ENCODE measurements at places on chromosomes 7 and 10. TPM values are rescaled to one million over a fixed set of nuclear protein-coding genes. Genes with fewer than 3 reads are reported as not detected.
A peak's percentile ranks its signal among the peaks of the same experiment; 100 is the strongest.

The WIPF3 gene
- total RNA-seq, result 20.8 TPM

- DNase-seq, result no peak
Observed at GRCh38 chr7:77796960-77797359, 1.3 kb downstream of the TMEM60 start.

GRCh38 chr7:49527182-49527581 is 246.3 kb upstream of the VWC2 start:
- DNase-seq, result no peak

- DNase-seq, result no peak
Observed at GRCh38 chr7:26081638-26082037, 70.4 kb upstream of the NFE2L3 start.

DNA sequence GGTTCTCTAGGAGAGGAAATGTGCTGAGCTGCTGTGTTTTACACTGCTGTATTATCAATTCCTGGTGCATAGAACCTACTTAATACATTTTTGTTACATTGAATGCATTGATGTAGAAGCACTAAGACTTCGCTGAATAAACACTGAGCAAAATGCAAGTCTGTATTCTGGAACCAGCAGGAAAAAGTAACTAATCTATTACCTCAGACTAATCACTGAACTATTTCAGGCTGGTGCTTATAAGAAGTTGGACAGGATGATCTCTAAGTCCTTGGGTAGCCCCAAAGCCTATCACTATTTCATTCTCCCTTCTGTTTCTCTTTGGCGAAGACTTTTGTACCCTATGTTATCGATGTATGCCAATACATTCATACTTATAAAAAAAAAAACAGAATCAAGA is 87.2 kb upstream of the LRRTM3 start:
- DNase-seq, result no peak

GRCh38 chr10:69738071-69738470 is 63.6 kb upstream of the COL13A1 start:
- DNase-seq, result peak; percentile 43

- peak; percentile 59 for DNase-seq
Observed at GRCh38 chr7:73907554-73908122, 46.7 kb downstream of the TMEM270 start.

The TAS2R5 gene
- total RNA-seq, result 0.90 TPM

- DNase-seq, result no peak
Observed at GRCh38 chr7:135801045-135801693, 52.6 kb upstream of the FAM180A start.

DNA sequence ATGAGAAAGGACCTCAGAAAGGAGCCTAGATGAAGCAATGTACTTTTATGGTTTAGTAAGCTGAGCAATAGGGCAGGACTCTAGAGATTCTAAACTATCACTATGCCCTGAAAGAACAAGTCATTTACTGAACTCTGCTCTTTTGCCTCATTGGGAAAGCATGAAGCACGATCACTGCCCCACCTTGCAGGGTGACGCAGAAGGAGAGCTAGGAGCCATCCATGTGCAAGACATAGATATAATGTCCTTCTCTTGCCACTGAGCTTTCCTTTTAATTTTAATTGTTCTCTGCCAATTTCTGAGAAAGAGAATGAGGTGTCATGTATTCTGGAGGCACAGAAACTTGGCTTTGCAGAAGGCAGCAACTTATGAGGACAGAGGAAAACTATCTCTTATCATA is 108.3 kb downstream of the SORCS1 start:
- DNase-seq, result no peak

The CPED1 gene
- total RNA-seq, result 99.6 TPM

GRCh38 chr7:72098807-72099580 is 313.1 kb downstream of the CALN1 start:
- no peak for DNase-seq

The PARP12 gene
- 35.3 TPM for total RNA-seq

The TMEM140 gene
- 12.2 TPM for total RNA-seq

DNA sequence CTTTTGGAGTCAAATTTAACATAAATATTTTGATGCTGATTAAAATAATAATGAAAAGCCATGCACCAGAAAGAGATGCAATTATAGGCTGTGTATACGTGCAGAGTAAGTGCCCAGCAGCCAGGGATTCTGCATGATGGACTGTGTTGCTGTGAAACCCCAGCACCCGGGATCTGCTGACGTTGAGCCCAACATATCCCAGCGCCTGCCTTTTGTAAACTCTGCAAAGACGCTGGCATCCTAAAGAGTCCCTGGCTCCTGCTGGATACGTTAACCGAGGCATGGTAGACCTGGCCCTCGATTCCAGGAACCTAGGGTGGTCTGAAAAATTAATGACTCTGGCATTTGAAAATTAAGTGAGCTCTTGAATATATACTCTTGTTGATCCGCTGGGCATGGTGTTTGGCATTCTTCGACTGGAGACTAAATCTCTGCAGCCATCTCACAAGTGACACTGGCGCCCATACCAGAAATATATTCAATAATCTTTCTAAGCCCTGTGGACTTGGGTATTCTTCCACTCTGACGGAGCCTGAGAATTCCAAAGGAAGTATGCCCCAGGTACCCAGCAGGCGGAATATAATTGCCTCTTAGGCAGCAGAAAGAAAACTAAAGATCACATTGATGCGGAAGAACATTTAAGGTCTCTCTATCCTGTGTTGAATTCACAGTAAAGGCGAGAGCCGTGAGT is 191.2 kb upstream of the SH2B2 start:
- DNase-seq, result no peak

GRCh38 chr10:84540022-84540616 is 211.7 kb downstream of the CCSER2 start:
- no peak for DNase-seq

GRCh38 chr7:155285833-155286232 is 11.8 kb upstream of the INSIG1 start:
- DNase-seq, result no peak

DNA sequence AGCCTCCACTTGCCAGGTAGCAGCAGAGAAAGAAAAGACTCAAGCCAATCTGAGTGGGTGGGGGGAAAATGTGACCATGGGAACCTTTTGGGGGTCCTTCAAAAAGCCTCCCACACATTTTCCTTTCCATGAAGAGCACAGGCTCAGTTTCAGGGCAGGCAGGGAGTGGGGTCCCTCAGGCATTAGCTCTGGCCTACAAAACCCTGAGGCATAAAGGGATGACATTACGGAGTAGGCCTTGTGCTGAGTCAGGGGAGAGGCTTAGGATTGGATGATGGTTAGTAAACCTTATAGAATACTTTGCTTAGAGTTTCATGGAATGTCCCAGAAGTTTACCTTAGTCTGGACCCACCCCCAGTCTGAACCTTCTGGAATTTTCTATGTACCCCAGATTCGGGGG is 3.5 kb downstream of the DNAJC30 start:
- DNase-seq, result no peak

The XRCC2 gene
- 0.43 TPM for total RNA-seq

The NPFFR1 gene
- total RNA-seq, result not detected

DNA sequence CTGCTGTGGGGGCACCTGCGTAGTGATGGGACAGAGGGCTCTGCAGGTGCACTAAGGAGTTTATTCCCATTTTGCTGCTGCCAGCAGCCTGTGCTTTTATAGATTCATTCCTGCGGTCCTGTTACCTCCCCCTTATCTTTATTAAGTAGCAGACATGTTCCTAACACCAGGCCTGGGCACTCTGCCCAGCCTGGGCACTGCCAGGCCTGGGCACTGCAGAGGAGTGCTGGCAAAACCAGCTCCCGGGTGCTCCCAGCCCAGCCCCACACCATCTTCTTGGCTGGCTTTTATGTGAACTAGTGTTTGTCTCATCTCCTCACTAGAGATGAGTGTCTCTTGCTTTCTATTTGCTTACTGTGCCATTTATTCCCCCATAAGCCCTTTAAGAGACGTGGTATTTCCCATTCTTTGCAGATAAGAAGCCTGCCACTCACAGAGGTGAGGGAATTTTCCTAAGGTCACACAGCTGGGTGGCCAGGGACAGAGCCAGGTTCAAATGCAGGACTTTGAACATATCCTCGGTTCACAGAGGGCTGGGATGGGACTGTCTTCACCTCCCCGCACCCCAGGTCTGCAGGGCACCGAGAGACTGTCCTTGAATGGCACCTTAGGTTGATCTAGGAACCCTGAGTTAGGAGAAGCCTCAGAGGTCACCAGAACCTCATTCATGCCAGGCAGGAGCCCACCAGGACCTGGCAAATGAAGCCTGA is 14.6 kb upstream of the DRGX start:
- no peak for DNase-seq

DNA sequence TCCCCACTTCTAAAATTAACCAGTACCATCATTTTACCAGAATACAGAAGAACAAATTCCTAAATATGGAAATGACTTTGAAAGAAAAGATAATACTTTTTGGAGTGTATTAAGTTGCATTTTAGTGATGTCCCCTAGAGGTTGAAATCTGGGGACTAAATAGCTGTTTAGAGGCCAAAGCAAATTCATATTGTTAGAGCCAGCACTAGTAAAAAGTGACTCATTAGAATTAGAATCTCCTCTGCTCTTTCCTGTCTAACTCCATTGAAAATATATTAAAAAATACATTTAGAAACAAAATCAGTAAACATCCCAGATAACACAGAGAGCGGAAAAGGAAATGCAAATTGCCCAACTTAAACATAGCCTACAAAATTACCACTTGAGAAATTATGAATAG is 1189.6 kb upstream of the C7orf33 start:
- DNase-seq, result no peak

The ATG9B gene
- not detected for total RNA-seq

GRCh38 chr10:73744664-73744975 is 448 bp downstream of the SEC24C start:
- DNase-seq, result peak; percentile 86

DNA sequence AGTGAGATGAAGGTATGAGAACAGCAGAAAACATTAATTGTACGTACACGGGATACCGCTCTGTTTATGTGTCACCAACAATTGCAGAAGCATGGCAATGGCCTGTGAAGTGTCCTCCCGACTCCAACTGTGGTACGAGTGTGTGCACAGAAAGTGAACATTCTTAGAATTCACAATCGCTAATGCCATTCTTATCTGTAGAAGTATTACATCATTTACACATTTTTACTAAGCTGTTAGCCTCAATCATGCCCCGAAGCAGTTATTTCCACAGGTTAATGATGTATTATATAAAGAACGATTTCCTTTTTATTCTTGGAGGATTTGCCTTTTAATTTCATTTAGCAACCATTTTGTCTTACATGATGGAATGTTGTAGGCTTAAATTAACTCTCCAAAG is 103.4 kb downstream of the EVX1 start:
- no peak for DNase-seq

- DNase-seq, result no peak
Observed at GRCh38 chr10:48926255-48926654, 13.4 kb downstream of the LRRC18 start.

DNA sequence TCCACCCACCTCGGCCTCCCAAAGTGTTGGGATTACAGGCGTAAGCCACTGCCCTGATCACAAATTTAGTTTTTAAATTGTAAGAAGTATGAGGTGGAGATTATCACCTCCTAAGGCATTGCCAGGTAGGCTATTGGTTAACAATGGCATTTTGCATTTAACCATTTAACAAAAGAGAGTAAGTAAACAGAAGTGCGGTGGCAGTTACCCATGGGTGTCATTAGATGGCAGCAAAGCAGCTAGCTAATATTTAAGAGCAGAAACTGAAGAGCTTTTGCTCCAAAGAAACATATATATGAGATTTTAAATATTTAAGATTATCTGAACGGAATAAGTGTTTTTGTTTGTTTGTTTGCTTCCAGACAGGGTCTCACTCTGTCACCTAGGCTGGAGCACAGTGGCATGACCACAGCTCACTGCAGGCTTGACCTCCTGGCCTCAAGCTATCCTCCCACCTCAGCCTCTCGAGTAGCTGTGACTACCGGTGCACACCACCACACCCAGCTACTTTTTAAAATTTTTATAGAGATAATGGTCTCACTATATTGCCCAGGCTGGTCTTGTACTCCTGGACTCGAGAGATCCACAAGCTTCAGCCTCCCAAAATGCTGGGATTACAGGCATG is 325.5 kb upstream of the C7orf33 start:
- DNase-seq, result no peak

The BHLHA15 gene
- 0.71 TPM for total RNA-seq

GRCh38 chr7:69411466-69411865 is 186.8 kb upstream of the AUTS2 start:
- DNase-seq, result no peak

GRCh38 chr10:18414061-18414460 is 237.3 kb downstream of the NSUN6 start:
- no peak for DNase-seq

DNA sequence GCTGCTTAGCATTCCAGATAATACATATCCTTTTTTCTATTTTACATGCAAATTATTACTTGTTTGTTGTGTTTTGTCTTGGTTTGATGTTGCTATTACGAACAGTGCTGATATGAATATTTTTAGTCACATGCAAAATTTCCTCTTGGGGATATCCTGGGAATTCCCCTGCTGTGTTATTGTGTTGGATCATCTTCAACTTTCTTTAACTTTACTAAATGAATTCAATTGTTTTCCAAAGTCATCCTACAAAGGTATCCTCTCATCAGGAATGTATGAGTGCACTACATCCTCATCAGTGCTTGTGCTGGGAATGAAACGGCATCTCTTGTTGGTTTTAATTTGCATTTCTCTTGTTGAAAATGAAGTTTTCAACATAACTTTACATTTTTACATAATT is 87.1 kb downstream of the AASS start:
- DNase-seq, result no peak

GRCh38 chr10:116985611-116986010 is 19.4 kb downstream of the SHTN1 start:
- no peak for DNase-seq

GRCh38 chr7:129159539-129159938 is 15.0 kb downstream of the TSPAN33 start:
- DNase-seq, result no peak

- DNase-seq, result no peak
Observed at GRCh38 chr10:116598329-116598728, 7.6 kb downstream of the PNLIPRP1 start.

DNA sequence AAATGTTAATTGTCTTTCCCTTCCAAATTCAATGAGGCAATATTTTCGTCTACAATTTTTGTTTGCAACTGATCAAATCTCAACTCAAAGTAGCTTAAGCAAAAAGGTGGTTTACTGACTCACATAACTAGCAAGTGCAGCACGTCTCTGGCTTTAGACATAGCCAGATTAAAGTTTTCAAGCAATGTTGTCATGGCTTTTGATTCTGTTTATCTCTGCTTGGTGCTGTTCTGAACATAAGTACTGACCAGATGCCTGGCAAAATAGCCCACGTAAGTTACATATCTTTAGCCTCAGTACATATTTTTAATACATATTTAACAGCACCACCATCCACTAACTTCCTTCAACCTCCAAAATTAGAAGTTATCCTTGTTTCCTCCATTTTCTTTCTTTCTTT is 877.9 kb downstream of the KCNMA1 start:
- no peak for DNase-seq

The STAG3 gene
- 0.52 TPM for total RNA-seq
